ENCODE measurements at places on chromosomes 5 and 9.

GRCh38 chr5:6378766-6379103 is 388 bp upstream of the MED10 start:
- no peak for DNase-seq

- DNase-seq, result no peak
Observed at GRCh38 chr5:55608595-55609349, 74.0 kb upstream of the PLPP1 start.

GRCh38 chr5:132675936-132676689 is 2.3 kb downstream of the IL4 start:
- no peak for DNase-seq

DNA sequence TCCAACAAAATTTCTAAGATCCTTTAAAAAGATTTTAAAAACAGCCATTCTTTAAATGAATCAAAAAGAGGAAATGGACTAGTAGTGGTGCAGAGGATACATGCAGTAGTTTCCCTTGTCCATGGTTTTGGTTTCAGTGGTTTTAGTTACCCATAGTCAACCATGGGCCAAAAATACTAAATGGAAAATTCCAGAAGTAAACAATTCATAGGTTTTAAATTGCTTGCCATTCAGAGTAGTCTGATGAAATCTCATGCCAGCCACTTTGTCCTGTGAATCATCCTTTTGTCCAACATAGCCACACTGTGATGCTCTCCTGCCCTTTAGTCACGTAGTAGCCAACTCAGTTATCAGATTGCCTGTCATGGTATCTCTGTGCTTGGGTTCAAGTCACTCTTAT is 286.1 kb downstream of the ANXA1 start:
- no peak for DNase-seq

DNA sequence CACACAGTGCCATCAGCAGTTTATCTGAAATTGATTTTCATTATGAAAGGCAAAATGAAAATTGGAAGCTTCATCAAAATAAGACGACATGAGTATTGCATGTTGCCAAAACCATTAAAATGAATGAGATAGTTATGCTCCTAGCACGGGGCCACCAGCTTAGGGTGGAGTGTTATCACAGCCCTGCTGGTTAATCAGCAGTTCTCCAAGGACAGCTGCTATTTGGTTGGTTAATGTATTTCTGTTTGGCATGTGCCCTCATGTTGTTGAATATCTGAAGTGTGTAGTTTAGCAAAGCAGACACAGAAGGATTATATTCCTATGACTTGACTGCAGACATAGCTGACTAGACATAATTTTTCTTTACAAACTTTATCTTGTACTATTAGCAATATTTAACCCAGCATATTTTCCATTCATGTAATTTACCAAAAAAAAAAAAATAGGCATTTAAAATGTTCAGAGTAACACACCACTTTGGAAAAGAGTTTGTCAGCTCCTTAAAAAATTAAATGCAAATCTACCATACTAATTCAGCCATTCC is 98.6 kb upstream of the PIK3R1 start:
- no peak for DNase-seq

GRCh38 chr5:160478163-160478562 is 56.5 kb downstream of the PTTG1 start:
- DNase-seq, result no peak

- DNase-seq, result no peak
Observed at GRCh38 chr9:115672477-115673316, 480.9 kb upstream of the PAPPA start.

- DNase-seq, result no peak
Observed at GRCh38 chr9:136199391-136200288, 5.3 kb downstream of the LHX3 start.

- no peak for DNase-seq
Observed at GRCh38 chr5:98144116-98144515, 629.3 kb upstream of the RGMB start.

DNA sequence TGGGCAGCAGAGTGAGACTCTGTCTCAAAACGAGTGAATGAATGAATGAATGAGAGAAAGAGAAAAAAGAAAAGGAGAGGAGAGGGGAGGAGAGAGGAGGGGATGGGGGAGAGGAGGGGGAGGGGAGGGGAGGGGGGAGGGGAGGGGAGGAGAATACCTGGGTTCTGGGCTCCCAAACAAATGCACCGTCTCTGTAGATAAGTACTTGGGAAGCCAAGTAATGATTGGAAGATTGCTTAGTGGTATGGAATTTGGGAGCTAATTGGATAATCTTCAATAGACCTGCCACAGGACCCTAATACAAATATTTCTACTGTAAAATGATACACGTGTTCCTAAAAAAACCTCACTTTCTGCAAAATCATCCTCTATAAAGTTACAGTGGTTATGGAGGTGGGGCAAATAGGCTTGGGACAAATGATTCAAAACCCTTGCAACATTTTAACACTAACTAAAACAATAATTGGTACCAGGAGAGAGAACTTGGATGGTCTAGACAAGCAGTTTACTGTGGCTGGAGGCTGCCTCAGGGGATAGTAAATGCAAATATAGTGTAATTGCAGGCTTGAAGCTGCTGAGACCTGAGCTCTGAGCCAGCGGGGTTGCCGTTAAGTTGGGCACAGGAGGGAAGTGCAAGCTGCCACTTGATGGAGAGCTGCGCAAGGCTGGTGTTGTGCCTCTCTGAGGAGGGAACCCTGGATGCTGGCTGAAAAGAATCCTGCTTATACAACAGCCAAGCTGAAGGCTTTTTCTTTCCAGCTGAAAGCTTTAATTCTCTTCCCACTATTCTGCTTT is 3.5 kb downstream of the HEMGN start:
- DNase-seq, result no peak

Measured in inflammatory macrophage (primary cell).